MM.1S (cell line): ENCODE measurements at places on chromosomes 2 and 18.

GRCh38 chr2:242020196-242021004 is 150.9 kb downstream of the RTP5 start:
- no peak for DNase-seq

DNA sequence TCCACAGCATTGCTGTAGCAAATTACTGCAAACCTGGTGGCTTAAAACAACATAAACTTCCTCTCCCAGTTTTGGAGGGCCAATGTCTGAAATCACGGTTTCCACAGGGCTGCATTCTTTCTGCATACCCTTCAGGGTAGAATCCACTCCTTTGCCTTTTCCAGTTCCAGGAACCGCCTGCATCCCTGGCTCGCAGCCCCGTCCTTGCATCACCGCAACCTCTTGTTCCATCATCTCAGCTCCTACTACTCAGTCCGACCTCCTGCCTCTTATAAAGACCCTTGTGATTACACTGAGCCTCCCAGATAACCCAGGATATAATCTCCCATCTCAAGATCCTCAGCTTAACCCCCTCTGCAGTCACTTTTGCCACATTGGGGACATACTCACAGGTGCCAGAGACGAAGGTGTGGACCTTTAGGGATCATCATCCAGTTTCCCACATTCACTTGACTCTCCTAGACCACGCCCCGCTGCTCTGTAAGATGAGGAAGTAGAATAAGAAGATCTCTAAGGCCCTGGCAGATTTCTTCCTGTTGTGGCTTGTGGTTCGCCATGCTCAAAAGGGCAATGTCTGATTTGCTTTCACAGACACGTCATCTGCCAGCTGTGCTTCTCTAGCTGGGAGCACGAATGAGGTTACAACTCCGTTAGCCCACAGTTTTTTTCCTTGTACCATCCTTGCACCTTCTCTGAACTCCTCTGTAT is 103.6 kb upstream of the AGAP1 start:
- DNase-seq: peak; percentile 96

- no peak for DNase-seq
Measured at GRCh38 chr2:119721043-119721442, 38.7 kb upstream of the PTPN4 start.

DNA sequence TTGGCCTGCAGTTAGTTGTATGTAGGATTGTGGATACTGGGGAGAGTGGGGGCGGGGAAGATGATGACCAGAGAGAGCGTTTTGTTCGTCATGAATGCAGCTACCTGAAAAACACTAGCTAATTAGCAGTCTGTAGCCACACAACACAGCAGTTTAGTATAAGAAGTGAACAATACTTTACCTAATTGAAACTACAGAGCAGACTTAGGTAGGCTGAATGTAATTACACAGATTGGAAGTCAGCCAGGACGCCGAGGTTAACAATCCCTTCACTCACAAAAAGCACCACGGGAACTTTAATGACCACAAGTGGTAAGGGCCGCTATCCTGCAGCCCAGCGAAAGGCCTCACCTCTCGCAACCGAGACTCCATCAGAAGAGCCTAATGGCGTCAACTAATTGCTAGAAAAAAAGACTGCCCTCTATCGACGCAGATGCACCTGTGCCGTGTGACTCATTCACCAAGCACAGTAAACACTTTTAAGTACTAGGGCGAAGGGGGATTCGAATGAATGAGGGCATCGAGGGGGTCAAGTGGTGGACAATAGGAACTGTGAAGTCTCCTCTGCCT is 591.0 kb downstream of the ARHGAP15 start:
- DNase-seq: no peak
